ENCODE measurements at places on chromosomes 13 and 19. TPM values are rescaled to one million over a fixed set of nuclear protein-coding genes. Genes with fewer than 3 reads are reported as not detected.
A peak's percentile ranks its signal among the peaks of the same experiment; 100 is the strongest.

TEKTIP1 gene
- 11.3 TPM for total RNA-seq

DNA sequence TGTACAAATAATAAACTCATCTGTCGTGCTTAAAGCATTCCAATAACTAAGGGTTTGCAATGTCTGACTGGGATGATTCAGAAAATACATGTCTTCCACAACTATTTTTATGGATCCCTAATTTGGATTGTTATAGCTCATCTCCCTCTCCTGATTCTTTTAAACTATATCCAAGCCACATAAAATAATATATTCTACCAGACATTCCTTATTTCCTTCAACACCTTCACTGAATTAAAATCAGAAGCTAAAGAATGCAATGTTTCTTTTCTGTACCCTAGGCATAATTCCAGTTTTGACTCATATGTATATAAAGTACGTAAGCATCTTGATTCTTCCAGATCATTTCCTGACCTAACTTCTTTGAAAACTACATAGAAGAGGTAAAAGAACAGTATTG, 420.4 kb downstream of the EFNB2 start:
- no peaks in the 10 kb centered on the region for H3K27me3 ChIP-seq
- no peak overlapping the region for H3K27ac ChIP-seq
- H3K4me3 ChIP-seq = no peak overlapping the region
- DNase-seq = no peak
- no peaks in the 10 kb centered on the region for H3K4me1 ChIP-seq

GRCh38 chr19:6061376-6062130, 48.7 kb downstream of the RFX2 start:
- no peak for DNase-seq
- H3K36me3 ChIP-seq = no peaks in the 10 kb centered on the region
- no peak overlapping the region for H3K27ac ChIP-seq
- no peak overlapping the region for H3K4me3 ChIP-seq
- H3K27me3 ChIP-seq = no peaks in the 10 kb centered on the region

PSG1 gene
- total RNA-seq = not detected

GRCh38 chr13:43472339-43472738, 314.4 kb downstream of the ENOX1 start:
- H3K4me1 ChIP-seq = no peaks in the 10 kb centered on the region
- no peak overlapping the region for H3K4me3 ChIP-seq
- H3K36me3 ChIP-seq = no peaks in the 10 kb centered on the region
- no peaks in the 10 kb centered on the region for H3K27me3 ChIP-seq
- no peak overlapping the region for H3K27ac ChIP-seq

DNA sequence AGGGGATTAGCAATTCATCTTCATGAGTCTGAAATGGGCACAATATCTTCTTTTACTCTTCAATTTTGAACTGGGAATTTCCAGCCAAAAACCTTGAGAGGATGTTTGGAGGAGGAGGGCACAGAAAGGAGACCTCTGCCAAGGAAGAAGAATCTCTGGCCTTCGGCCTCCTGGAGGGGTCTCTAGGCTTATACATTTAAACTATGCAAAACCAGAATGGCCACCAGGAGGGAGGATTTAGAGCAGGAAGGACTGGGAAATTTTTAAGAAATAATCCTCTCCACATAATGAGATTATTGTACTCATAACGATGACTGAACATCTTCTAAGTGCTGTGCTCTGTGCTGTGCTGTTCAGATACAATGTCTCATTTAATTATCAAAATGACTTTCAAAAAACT, 325.9 kb downstream of the NDFIP2 start:
- H3K36me3 ChIP-seq = no peaks in the 10 kb centered on the region
- no peak overlapping the region for H3K27ac ChIP-seq
- no peak overlapping the region for H3K4me3 ChIP-seq
- no peak for DNase-seq

GRCh38 chr19:6766357-6767080, 716 bp downstream of the SH2D3A start:
- H3K27ac ChIP-seq = peak overlapping the region; percentile 91
- peaks cover 24% of the 10 kb centered on the region for H3K4me1 ChIP-seq

DNA sequence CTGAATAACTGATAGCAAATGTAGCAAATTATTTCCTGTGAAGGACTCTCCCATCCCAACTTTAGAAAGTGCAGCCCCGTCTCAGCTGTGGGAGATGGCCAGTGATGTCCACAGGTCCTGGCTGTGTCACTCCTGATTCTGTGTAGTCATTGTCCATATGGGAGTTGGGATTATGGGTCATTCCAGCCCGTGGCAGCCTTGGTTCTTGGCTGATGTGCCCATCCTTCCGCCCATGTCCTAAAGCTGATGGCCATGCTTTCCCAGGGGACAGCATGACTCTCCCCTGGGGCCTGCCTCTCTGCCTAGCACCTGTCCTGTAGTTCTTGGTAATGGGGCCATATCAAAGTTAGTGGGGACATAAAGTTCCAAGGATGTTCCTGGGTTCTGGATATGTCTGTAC, 43.9 kb upstream of the C1QTNF9 start:
- peaks cover 93% of the 10 kb centered on the region for H3K4me1 ChIP-seq
- H3K36me3 ChIP-seq = no peaks in the 10 kb centered on the region
- no peaks in the 10 kb centered on the region for H3K27me3 ChIP-seq
- DNase-seq = peak; percentile 16
- H3K27ac ChIP-seq = peak overlapping the region; percentile 89
- peak overlapping the region; percentile 28 for H3K4me3 ChIP-seq

DNA sequence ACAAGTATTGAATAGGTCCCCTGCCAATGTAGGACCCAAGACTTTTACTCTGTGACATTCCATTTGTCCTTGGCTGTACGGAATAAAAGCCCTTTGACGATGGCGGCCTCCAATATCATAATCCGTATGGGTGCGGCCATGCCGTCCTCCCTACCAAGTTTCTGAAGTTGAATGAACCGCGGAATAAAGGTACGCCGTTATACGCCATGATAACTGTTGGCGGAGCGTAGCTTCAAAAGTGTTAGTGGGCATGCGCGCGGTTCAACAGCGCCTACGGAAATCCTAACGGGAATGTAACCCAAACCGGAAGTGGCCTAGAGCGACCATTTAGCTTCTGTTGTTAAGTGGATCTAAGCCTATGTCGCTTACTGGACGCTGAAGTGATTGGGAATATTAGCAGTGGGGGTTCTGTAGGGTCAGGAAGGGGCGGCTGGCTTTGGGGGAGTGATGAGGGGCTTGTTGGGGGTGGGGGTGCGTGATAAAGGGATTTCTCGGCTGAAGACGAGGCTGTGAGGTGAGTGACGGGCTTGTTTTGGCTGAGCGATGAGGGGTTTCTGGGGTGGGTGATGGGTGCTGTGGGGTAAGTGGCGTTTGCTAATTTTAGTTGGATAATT, at the start of gene ZNF175:
ZNF175 (plus strand) TSS at position 322 of the 614 bp plus-strand sequence. CDS start 2,047 bp downstream, outside the sequence.
- H3K27ac ChIP-seq = peak within 1 kb of the TSS; percentile 30
- H3K36me3 ChIP-seq = peaks cover 8% of the 10 kb centered on the region
- DNase-seq = peak; percentile 41
- peaks cover 10% of the 10 kb centered on the region for H3K4me1 ChIP-seq
- H3K27me3 ChIP-seq = no peaks in the 10 kb centered on the region

DNA sequence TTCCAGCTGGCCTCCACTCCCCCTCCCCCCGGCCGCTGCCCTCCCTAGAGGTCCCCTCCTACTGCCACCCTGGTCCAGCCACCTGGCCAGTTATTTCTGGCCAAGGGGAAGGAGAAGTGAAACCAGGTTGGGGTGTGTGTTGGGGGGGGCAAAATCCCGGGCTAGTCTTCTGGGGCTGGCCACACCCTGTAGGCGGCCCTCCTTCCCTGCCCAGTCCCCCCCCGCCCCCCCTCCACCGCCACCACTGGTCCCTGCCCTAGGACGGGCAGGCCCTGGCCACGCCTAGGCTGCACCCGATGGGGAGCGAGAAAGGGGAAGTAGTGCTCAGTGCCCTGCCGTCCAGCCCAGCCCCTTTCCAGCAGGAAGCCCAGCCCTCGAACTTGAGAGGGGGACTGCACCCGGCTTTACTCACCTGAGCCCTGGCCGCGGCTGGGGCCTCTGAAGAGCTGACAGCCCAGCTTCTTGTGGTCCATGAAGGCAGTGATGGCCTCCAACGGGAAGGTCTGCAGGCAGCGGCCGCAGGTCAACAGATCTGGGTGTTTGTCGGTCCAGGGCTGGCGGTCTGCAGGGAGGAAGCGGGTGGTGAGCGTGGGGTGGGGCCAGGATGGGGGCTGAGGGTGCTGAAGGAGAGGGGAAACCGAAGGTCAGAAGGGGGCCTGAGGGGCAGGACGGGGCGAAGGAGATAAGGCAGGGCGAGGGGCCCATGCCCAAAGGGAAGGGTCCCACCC, 813 bp downstream of the ZNF296 start:
- peak overlapping the region; percentile 38 for H3K27ac ChIP-seq
- no peaks in the 10 kb centered on the region for H3K27me3 ChIP-seq
- peak overlapping the region; percentile 58 for H3K4me3 ChIP-seq
- H3K4me1 ChIP-seq = peaks cover 31% of the 10 kb centered on the region
- H3K36me3 ChIP-seq = no peaks in the 10 kb centered on the region

DNA sequence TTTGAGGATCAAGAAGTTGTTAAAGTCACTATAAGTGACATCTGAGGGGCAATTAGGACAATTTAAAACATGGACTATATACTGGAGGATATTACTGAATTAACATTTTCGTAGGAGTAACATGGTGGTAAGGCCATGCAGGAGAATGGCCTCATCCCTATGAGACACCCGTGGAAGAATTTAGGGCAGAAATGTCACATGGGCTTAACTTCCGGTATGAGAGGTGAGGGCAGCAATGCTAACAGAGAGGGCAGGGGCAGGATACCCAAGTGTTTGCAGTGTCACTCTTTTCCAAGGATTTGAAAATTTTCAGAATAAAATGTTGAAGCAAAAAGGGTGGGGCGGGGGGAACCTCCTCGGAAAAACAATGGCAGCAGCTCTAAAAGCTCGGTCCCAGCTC, 23.6 kb downstream of the RANBP3 start:
- H3K36me3 ChIP-seq = no peaks in the 10 kb centered on the region
- peak overlapping the region; percentile 55 for H3K27ac ChIP-seq
- no peak for DNase-seq
- no peak overlapping the region for H3K4me3 ChIP-seq
- H3K27me3 ChIP-seq = no peaks in the 10 kb centered on the region

- DNase-seq = no peak
- no peaks in the 10 kb centered on the region for H3K36me3 ChIP-seq
- no peak overlapping the region for H3K27ac ChIP-seq
- H3K27me3 ChIP-seq = no peaks in the 10 kb centered on the region
Measured at GRCh38 chr13:33057019-33057780, 41.0 kb downstream of the KL start.

- H3K27me3 ChIP-seq = no peaks in the 10 kb centered on the region
- no peak overlapping the region for H3K4me3 ChIP-seq
- DNase-seq = no peak
- peaks cover 18% of the 10 kb centered on the region for H3K36me3 ChIP-seq
- H3K4me1 ChIP-seq = no peaks in the 10 kb centered on the region
- H3K27ac ChIP-seq = no peak overlapping the region
Measured at GRCh38 chr19:4694211-4694987, 24.3 kb upstream of the MYDGF start.

- no peak overlapping the region for H3K4me3 ChIP-seq
- H3K4me1 ChIP-seq = no peaks in the 10 kb centered on the region
- no peak for DNase-seq
- H3K27ac ChIP-seq = no peak overlapping the region
Measured at GRCh38 chr13:93875547-93875946, 603.9 kb downstream of the DCT start.

- no peaks in the 10 kb centered on the region for H3K36me3 ChIP-seq
- no peaks in the 10 kb centered on the region for H3K27me3 ChIP-seq
- no peaks in the 10 kb centered on the region for H3K4me1 ChIP-seq
- no peak for DNase-seq
- no peak overlapping the region for H3K27ac ChIP-seq
Measured at GRCh38 chr19:8253678-8254077, 44.5 kb downstream of the CERS4 start.

ZNF738 gene
- total RNA-seq = 6.5 TPM

TMEM143 gene
- 17.7 TPM for total RNA-seq

HIPK4 gene
- total RNA-seq = 0.24 TPM

ZNF225 gene
- 6.0 TPM for total RNA-seq

DNA sequence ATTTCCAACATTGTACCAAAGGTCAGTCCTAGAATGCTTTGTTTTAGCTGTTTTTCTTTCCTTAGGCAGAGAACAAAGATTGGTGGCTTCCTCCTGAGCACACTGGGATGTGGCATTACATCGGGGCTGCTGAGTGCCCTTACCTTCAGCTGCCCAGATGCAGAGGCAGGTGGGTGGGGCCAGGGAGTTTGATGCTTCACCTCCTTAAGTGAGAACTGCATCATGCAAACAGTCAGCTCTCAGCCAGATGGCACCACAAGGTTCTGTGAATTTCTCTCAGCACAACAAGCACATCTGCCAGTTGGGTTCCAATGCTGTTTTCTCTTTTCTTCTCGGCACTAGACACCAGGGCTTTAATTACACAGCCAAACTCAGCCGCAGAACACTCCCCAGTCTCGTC, 87.4 kb upstream of the UBL3 start:
- DNase-seq = no peak
- H3K36me3 ChIP-seq = no peaks in the 10 kb centered on the region
- no peaks in the 10 kb centered on the region for H3K27me3 ChIP-seq
- no peak overlapping the region for H3K4me3 ChIP-seq
- H3K27ac ChIP-seq = no peak overlapping the region

SLC15A1 gene
- total RNA-seq = not detected

SIGLEC8 gene
- not detected for total RNA-seq

KDM4B gene
- 45.8 TPM for total RNA-seq

- H3K27me3 ChIP-seq = no peaks in the 10 kb centered on the region
- no peak for DNase-seq
- no peak overlapping the region for H3K4me3 ChIP-seq
- H3K36me3 ChIP-seq = no peaks in the 10 kb centered on the region
Measured at GRCh38 chr13:26133286-26133685, 81.5 kb upstream of the SHISA2 start.

GRCh38 chr13:60887711-60888110, 490.7 kb downstream of the TDRD3 start:
- no peak for DNase-seq
- H3K36me3 ChIP-seq = no peaks in the 10 kb centered on the region
- no peaks in the 10 kb centered on the region for H3K4me1 ChIP-seq
- no peak overlapping the region for H3K4me3 ChIP-seq
- H3K27me3 ChIP-seq = no peaks in the 10 kb centered on the region

GRCh38 chr19:2624537-2625091, 77.9 kb downstream of the GNG7 start:
- no peaks in the 10 kb centered on the region for H3K27me3 ChIP-seq
- peaks cover 28% of the 10 kb centered on the region for H3K4me1 ChIP-seq
- no peak overlapping the region for H3K4me3 ChIP-seq
- DNase-seq = no peak

All from naive thymus-derived CD4-positive, alpha-beta T cell (primary cell).